ENCODE measurements at places on chromosomes 2 and 18. TPM values are rescaled to one million over a fixed set of nuclear protein-coding genes. Genes with fewer than 3 reads are reported as not detected.

DNA sequence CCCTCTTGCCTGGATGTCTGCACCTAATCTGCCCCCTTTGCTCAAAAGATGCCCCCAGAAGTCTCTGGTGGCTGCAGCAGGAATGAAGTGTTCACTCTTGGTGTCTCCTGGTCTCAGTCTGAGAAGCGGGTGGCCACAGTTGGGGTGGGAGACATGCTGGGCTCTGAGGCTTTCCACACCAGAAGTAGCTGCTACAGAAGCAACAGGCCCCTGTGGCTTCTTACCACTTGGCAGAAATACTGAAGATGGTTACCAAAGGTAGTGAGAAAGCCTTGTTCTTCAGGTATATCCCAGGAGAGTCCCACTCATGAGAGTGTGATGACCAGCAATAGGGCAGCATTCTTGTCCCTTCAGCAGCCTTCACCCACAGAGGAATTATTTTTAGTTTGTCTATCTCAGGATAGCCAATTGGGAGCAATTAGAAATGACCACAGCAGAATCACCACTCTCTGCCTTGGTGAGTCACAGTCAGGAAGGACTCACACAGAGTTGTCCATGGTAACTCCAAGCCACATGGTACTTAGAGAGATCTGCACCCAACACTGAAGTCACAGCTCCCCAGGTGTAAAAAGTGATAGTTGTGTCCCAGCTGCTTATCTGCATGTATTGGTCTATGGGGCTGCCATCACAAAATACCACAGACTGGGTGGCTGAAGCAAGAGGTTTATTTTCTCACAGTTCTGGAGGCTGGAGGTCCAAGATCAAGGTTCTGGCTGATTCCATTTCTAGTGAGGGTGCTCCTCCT is 169.8 kb upstream of the ID2 start:
- DNase-seq: no peak
- H3K4me3 ChIP-seq: no peak overlapping the region
- H3K27me3 ChIP-seq: no peaks in the 10 kb centered on the region
- no peaks in the 10 kb centered on the region for H3K4me1 ChIP-seq
- peaks cover 4% of the 10 kb centered on the region for H3K36me3 ChIP-seq

The RAB31 gene
- total RNA-seq: 23.6 TPM

GRCh38 chr18:49640741-49641140 is 78.9 kb downstream of the LIPG start:
- no peak overlapping the region for H3K4me3 ChIP-seq
- H3K36me3 ChIP-seq: no peaks in the 10 kb centered on the region
- no peaks in the 10 kb centered on the region for H3K4me1 ChIP-seq
- H3K27ac ChIP-seq: no peak overlapping the region
- DNase-seq: no peak

- H3K36me3 ChIP-seq: no peaks in the 10 kb centered on the region
- H3K4me3 ChIP-seq: no peak overlapping the region
- no peak overlapping the region for H3K27ac ChIP-seq
- peaks cover 2% of the 10 kb centered on the region for H3K4me1 ChIP-seq
These were observed 50.6 kb downstream of the CD8B2 start for GRCh38 chr2:106537791-106538191.

Measured in neural crest cell (in vitro differentiated cells).